Adrenal gland (tissue), 19 donors: ENCODE measurements at places on chromosomes 1 and 21.

- no peak for DNase-seq
Measured at GRCh38 chr1:74641876-74642275, 31.7 kb downstream of the ERICH3 start.

DNA sequence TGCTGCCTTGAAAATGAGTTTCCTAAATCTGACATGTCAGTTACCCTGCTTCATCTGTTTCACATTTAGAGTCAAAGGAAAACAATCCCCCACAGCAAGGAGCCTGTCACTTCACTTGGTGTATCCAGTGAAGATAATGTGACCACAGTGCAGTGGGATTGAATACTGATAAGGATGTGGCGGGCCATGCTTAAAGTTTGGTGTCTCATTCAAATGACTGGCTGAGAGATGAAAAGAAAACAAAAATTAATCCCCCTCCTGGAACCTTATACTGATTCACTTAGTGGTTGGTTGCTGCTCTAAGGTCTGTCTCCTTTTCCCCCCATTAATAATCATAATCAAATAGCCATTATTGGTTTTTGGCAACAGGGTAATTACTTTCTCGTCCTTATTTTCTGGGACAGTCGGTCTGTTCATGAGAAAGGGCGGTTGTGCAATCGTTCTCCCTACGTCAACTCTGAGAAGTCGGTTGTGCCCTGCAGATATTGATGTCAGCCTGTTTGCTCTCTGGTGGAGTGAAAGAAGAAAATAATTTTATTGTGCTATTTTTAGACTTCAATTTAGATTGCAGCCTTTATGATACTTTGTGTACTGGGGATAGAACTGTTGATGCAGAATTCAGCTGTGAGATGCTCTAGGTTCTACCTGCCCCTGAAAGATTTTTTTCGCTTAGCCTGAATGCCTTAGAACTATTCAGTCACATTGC lies 360.2 kb downstream of the DISC1 start:
- DNase-seq = no peak

DNA sequence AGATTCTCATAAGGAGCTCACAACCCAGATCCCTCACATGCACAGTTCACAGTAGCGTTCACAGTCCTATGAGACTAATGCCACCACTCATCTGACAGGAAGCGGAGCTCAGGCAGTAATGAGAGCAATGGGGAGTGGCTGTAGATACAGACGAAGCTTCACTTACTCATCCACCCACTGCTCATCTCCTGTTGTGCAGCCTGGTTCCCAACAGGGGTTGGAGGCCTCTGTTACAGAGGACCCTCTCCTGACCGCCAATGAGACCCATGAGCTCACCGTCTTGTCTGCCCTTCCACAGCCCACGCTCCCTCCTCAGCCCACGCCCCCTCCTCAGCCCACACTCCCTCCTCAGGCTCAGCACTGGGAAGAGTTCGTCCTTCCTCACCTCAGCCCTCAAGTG lies 39.6 kb downstream of the RSPH1 start:
- no peak for DNase-seq

DNA sequence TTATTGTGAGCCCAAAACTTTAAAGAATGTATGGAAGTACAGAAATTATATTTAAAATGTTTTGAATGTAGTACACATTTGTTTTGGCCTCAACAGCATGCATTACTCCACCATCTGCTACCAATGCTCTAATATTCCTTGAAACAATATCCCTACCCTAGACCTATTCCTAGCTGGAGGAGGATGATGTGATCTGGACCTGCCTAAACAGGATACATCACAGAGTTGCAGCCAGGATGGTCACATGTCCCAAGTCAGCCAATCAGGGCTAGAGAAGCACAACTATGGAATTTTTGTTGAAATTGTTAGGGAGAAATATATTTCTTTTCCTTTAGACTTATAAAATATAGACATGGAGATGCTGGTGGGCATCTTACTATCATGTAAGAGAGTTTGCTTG lies 623.3 kb upstream of the NR5A2 start:
- no peak for DNase-seq

DNA sequence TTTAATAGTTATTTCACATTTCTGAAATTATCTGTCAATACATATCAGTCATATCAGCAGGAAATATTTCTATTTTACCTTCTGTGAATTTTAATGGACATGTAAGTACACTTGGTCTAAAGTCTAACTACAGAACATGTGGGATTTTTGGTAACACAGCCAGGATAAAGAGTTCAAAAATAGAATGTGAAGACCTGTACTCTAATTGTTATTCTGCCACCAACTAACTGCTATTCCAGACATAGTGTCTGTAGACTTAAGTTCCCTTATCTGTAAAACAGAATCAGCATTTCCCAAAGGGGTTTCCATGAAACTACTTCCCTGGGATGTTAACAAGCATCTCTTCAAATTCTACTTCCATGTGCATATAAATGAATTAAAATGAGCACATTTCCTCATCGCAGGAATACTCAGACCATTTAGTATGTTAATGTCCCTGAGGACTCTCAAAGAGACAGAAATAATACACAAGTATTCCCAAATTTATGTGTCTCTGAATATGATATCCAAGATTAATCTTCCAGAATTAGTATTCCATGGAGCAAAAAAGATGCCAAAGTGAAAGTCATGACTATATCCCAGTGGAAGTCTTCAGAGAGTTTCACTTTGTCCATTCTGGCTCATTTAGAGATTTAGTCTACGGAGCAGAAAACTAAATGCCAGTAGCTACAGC lies 325.6 kb downstream of the NEGR1 start:
- no peak for DNase-seq

GRCh38 chr1:29747196-29747595 lies 510.9 kb downstream of the PTPRU start:
- no peak for DNase-seq

DNA sequence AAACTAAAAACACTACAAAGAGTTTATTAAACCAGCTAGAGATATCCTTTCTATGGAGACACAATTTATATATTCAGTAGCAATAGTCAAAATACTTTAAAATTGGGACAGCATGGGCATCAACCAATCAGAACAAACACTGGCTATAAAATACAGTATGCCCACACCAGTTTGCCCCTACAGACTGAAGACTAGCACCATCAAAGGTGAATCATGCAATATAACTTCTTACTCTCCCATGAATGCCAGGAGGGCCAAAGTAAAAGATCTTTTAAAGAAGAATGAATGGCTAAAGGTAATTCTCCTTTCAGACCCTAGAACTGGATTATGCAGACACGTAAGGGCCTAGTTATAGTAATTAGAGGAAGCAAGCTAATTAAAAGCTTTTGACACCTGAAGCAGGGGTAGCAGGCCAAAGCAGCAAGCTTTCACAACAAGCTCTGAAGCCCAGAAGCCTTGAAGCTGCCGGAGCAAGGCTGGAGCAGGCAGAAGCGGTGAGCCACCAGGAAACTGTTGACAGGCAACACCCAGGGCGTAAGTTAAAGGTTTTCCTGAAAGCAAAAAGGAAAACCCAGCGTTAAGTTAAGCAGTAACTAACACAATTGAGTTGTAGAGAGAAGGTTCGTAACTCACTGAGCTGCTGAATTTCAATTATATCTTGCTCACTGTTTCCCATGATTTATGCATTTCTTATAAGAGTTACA lies 99.3 kb downstream of the CDC42BPA start:
- DNase-seq = no peak

DNA sequence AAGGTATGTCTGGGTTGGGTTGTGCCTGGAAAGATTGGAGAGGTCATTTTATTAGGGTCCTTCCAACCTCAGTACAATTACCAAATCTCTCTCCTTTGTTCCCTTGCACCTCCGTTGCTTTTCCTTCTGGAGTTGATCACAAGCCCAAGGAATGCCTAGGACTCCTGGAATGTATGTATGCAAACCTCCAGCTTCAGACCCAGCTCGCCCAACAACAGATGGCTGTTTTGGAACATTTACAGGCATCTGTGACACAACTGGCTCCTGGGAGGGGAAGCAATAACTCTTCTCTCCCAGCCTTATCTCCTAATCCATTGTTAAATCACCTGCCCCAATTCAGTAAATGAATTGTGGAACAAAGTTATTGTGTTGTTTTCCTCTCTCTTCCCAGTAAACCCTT lies 8.3 kb downstream of the TSACC start:
- DNase-seq = no peak

- peak; percentile 64 for DNase-seq
Measured at GRCh38 chr1:203627851-203628200, 1.2 kb downstream of the ATP2B4 start.

GRCh38 chr1:61226791-61227567 lies 144.6 kb downstream of the NFIA start:
- no peak for DNase-seq

GRCh38 chr21:45074048-45074817 lies at the start of gene ADARB1:
TSS of gene ADARB1 (plus strand) at chr21:45074580. CDS start at chr21:45171657, 97,077 bp downstream.
- peak; percentile 30 for DNase-seq

DNA sequence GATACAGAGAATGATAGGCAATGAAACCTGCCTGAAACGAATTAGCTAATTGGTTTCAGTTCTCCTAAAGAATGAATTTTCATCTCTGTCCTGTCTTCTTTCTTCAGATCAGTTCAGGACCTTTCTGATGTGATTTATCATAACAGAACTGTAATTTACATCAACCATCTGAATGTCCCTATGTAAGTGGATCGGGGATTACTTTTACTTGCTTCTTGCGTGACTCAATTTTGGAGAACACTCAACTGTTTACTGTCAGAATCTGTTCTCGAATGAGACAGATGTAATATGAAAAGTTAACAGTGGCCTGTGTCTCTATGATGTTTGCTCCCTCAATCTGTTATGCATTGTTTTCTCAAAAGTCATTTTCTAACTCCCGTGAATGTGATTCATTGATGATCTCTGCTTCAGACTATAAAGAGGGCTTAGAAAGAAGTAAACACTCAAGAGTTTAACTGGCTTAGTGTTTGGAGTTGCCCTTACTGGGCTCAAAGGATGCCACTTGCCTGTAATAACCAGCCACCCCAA lies 111.0 kb downstream of the GABPA start:
- DNase-seq = no peak

DNA sequence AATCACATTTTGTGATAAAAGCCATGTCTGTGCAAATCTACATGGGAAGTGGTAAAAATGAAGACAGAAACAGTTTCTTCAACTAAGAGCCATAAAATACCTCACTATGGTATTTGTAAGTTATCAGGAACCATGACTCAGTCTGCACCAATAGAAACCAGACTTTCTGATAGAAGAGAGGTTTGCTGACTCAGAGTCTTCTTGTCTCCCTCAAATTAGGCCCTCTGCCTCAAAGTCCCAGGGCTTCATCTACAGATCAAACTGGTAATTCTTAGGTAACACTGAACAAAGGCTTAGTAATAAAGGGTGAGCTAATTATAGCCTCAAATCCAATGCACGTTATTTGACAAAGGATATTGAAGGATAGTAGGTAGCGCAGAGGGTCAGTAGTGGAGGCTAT lies 30.9 kb upstream of the SSX2IP start:
- no peak for DNase-seq

DNA sequence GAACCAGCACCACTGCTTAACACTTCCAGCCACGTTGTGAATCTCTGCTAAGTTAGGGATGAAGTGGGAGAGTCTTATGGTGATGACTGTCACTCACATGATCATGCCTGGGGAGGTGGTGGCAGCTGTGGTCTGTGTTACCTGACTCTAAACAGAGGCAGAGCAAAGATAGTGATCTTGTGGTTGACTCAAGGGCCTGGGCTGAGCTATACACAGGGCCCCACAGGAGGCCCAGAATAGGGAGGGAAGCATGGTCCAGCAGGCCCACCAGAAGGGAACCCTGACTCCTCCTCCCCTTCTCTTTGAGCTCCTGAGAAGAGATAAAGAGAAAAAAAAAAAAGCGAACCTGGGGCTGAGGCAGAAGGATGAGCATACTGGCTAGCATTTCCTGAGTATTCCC lies 55.0 kb downstream of the PLXNA2 start:
- DNase-seq = no peak

DNA sequence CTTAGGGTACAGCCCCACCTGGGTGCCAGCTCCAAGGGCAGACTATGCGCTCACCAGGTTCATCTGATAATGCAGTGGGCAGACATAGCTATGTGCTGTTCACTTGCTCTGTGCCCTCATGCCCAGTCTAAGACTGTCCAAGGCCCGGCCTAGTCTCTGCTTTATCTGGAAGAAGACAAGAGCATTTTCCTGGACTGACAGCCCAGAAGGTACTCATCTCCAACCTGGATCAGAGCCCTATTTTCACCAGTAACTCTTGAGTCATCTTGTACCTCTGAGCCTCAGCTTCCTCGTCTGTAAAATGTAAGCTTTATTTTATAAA lies 28.5 kb upstream of the LRRC8C start:
- DNase-seq = no peak

- no peak for DNase-seq
Measured at GRCh38 chr1:113576271-113576670, 183.0 kb downstream of the PHTF1 start.

DNA sequence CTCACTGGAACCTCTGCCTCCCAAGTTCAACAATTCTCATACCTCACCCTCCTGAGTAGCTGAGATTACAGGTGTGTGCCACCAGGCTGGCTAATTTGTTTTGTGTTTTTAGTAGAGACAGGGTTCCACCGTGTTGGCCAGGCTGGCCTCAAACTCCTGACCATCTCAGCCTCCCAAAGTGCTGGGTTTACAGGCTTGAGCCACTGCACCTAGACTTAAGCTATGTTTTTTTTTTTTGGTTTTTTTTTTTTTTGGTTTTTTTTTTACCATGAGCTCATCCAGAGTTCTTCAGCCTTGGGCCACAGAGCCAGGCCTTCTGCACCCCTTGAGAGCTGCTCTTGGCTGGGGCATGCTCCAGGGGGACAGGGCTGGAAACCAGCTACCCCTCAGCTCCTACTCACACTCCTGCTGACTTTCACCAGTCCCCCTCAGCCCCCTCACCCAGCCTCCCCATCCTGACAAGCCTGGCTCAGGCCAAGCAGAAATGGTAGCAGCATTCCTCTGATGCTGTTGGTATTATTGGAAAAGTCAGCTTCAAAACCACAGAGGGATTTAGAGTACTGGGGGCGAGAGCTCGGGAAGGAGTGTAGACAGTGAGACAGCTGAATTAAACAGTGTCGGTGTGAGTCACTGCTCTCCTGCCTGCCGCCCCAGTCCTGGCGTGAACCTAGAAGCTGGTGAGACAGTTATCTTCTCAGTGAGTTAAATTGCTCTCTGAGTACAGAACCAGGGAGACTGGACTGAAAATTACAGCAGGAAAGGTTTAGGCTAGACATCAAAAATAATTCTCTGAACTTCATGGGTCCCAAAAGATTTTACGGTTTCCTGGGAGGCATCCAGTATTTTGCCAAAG lies 63.7 kb downstream of the NAV1 start:
- DNase-seq = no peak

DNA sequence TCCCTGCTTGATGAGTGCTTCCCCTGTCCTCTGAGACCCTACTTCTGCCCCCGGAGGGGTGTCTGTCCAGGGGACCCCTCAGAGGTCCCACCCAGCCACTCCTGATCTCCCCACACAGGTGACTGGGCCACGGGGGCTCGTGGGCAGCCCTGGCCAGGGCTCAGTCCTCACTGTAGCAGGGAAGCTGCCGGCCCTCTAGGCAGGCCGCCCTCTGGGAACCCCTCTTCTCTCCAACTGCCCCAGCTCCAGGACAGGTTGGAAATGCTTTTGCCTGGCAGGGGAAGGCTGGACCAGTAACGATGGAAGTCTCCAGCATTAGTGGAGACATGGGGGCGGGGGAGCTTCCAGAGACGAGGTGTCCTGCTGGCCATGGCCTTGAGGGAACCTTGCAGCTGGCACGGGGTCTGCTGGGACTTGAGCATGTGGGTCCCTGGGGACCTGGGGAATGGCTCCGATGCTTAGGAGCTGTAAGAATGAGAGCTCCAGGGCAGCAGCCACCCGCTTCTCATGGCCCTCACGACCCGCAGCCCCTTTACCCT lies 3.1 kb upstream of the FNDC10 start:
- no peak for DNase-seq

GRCh38 chr1:22238356-22239224 lies 95.7 kb upstream of the WNT4 start:
- no peak for DNase-seq
